ENCODE measurements at places on chromosomes 1 and 21.

DNA sequence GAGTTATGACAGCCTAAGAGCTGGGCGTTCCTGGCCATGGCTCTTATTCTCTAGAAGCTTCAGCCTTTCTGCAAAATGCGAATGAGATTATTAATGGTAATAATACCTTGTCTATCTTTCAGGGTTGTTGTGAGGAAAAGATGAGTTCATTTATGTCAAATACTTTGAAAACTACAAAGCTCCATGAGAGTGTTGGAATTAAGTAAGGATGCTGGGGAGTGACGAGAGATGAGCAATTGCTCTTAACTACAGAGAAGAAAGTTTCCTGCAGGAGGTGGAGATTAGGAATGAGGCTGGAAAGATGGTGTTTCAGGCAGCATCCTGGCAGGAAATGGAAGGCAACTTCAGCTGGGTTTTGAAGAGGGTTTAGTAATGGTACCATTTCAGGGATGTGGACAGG, 124.2 kb downstream of the CACNA1E start:
- no peak for DNase-seq

DNA sequence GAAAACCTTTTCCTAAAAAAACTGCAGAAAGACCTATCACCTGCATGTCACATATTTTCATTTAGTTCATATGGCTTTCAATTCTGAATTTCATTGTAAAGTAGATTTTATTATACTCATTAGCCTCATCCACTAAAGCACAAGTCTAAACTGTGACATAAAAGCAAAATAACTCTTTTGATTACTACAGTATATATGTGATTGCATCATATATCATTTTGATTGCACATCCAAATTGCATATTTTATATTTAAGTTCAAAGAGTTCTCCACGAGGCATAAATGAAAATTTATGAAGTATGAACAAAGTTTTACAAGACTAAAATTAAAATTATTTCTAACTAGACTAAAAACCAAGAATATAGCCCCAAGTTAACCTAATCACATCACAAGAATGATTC, 19.3 kb downstream of the PALMD start:
- DNase-seq: no peak

DNA sequence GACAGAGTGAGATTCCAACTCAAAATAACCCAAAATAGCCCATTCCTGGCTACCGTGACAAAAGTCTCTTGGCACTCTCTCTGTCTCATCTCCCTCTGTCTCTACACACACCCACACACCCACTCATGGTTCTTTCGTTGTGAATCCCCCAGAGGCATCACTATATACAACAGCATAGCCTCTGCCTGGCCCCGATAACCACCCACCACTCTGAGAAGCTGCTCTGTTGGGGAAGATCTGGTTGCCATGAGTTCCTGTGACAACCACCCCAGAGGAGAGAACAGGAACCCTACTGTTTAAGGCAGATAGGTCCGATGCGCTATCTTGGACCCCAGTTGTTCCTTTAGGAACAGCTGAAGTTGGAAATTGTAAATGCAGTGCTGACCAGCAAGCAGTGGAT, 70.4 kb upstream of the LYST start:
- no peak for DNase-seq

GRCh38 chr1:17605582-17606344, 66.3 kb downstream of the ARHGEF10L start:
- no peak for DNase-seq

DNA sequence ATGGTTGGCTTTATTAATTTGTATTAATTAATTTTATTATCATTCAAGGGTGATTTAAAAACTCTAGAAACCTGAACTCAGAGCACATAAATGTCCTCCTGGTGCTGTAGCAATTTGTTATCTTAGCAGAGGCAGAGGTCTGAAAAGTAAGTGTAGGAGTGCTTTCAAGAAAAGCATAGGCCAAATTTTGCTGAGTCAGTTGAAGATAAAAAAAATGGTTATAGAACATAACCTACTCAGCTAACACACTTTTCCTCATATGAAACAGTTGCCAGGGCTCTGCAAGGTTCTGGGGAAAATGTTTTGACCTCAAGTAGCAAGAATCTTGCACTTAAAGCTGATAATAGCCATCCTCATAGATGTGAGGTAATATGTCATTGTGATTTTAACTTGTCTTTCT, 53.5 kb upstream of the CHODL start:
- DNase-seq: no peak

GRCh38 chr1:15283526-15283925, 36.5 kb downstream of the FHAD1 start:
- DNase-seq: no peak

DNA sequence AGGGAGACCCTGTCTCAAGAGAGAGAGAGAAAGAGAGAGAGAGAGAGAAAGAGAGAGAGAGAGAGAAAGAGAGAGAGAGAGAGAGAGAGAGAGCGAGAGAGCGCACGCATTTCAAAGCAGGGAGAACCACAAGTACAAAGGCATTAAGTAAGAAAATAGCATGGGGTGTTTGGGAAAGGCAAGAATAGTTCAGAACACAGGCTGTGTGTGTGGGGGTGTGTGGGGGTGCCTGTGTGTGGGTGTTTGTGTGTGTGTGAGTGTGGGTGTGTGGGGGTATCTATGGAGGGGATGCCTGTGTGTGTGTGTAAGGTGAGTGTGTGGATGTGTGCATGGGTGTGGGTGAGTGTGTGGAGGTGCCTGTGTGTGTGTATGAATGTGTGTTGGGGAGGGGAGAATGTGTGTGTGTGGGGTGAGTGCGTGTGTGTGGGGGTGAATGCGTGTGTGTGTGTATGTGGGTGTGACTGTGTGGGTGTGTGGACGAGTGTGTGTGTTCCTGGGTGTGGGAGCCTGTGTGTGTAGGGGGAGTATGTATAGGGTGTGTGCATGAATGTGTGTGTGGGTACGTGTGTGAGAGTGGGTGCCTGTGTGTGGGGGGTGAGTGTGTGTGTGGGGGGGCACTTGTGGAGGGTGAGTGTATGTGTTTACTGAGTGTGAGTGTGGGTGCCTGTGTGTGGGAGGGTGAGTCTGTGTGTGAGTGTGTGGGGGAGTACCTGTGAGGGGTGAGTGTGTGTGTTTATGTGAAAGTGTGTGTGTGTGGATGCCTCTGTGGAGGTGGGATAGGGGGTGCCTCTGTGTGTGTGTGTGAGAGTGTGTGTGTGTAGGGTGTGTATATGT, 19.1 kb upstream of the HDAC1 start:
- no peak for DNase-seq

GRCh38 chr1:233295975-233296322, 424 bp upstream of the PCNX2 start:
- DNase-seq: no peak

GRCh38 chr21:38822778-38823238, 17.1 kb downstream of the ETS2 start:
- DNase-seq: no peak

DNA sequence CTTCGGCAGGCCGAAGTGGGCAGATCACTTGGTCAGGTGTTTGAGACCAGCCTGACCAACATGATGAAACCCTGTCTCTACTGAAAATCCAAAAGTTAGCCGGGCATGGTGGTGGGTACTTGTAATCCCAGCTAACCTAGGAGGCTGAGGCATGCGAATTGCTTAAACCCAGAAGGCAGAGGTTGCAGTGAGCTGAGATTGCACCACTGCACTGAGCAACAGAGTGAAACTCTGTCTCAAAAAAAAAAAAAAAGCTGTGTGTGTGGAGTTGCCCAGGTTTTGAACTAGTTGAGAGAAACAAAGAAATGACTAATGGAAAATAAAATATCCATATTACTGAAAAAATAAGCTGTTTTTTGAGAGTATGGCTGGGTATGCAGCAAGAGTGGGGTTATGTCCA, 100.2 kb downstream of the GTF2B start:
- DNase-seq: no peak

GRCh38 chr1:108767708-108768107, 21.2 kb downstream of the STXBP3 start:
- DNase-seq: no peak

DNA sequence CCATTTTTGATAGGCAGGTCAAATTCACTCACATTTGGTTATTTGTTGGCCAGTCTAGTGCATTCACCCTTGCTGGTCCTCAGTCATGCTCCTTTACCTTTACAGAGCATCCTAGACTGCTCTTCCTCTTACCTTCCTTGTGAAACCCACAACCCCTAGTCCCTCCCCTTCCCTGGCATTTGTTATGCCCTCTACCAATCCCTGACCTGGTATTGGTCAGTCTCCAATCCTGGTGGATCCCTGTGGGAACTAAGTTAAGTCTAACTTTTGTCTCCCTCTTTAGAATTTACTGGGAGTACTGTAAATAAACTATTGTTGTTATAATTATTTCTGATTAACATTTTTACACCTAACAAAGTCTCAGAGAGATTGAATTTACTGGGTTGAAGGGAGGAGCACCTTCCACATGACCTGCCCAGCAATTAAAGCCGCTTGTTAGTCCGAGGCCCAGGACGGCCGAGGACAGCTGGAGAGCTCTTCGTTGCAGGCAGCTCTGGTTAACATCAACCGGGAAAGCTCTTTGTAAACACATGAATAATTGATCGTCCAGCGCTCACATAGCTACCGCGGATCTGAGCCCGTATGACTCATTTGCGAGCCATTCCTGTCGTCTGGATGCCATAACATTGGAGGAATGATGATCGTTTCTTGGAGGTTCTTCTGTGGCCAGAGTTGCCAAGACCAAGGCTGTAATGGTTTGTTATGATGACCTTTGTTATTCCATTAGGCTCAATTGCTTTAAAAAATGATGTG, 31.9 kb downstream of the MTARC1 start:
- no peak for DNase-seq

DNA sequence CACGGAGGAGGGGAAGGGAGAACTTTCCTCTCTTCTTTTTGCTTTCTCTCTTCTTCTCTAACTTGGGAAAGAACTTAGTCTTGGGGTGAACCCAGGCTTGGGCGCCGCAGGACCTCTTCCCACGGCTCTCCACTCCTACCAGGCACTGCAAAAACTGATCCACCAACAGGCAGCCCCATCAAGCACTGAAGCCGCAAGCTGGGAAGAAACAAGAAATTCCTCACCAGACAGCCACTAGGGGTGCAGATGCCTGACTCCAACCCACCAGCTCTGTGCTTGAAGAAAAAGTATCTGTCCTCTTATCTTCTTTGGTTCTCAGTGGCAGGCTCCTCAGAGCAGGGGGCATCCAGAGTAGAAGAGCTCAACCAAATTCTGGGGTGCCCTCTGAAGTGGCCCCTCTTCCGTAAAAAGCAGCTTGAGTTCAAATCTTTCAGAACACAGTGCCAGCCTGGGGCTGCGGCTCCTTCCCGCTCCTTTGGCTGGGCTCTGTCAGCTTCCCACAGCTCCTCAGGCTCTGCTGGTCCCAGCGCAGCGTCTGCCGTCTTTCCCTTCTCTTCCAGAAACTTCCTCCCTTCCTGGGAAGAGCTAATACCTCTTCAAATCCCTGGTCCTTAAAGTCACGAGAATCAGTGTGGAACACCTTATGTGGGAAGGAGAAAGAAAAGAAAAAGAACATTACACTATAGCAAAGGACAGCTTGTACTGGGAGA, 2.4 kb downstream of the SLC41A1 start:
- DNase-seq: no peak

DNA sequence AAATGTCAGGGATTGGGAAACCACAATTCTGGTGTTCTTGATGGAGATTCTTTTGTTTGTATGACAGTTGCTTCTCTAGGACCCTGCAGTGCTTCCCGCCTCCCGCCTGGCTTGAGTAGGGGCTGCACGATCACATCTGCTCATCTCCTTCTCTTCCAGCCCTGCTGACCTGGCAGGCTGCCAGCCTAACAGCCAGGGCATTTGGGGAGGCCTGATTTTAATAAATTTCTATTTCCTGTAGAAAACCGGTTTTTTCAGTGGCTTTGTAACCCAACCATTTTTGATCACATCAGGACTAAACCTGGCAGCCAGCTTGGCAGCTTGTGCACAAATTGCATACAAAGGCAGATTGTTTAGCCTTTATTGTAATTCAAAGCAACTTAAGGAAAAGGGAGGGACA, 78.9 kb downstream of the UBE2U start:
- DNase-seq: no peak

GRCh38 chr1:175976865-175977642, 230.0 kb downstream of the COP1 start:
- no peak for DNase-seq

- DNase-seq: no peak
Measured at GRCh38 chr21:15423676-15424445, 305.9 kb upstream of the USP25 start.

DNA sequence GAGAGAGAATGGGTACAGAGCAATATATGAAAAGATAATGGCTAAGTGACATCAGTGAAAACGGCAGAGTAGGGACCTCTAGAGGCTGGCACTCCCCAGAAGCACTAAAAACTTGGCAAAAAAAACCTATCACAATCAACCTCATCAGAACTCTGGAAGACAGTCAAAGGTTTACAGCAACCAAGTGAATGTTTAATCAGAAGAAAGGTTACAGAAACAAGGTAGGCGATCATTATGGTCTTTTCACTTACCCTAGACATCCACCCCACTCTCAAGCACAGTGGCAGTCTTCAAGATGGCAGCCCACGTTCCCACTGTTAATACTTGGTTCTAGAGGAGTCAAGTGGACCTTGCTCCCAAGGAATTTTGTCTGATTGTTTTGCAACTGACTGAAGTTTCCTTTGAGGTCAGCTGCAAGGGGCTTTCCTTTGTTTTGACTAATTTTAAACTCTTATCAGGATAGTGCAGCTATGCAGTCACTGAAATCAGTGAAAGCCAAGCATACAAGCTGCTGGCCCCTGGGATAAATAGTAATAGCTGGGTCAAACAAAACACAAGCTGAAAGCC, 7.2 kb downstream of the KIFAP3 start:
- DNase-seq: no peak

DNA sequence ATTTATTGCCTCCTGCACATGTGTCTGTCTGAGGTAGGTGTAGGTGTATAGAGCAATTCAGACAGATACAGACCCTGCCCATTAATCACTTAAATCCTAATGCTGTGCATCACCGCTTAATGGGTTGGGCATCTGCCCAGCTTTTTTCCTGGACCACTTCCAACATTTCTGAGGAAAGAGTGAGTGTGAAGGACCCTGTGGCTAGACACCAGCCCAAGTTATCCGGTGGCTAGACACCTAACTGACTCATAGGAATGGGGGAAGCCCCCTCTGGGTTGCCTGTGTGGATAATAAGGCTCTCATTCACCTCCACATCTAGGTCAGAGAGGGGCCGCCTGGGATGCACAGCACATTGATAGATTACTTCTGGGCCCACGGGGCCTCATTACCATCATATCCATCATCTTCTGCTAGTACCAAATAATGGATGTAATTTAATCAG, 121.1 kb upstream of the RAVER2 start:
- DNase-seq: peak; percentile 24
